T-helper 2 cell treated with Interferon-gamma antibody and Interleukin-4, amounts not matched to agents 5 μg/mL and 100 μg/mL, for 36 hours (primary cell): ENCODE measurements at places on chromosomes 11 and 22.

GRCh38 chr11:69501891-69502860 lies 20.7 kb downstream of the LINC01488 start:
- no peak for DNase-seq

DNA sequence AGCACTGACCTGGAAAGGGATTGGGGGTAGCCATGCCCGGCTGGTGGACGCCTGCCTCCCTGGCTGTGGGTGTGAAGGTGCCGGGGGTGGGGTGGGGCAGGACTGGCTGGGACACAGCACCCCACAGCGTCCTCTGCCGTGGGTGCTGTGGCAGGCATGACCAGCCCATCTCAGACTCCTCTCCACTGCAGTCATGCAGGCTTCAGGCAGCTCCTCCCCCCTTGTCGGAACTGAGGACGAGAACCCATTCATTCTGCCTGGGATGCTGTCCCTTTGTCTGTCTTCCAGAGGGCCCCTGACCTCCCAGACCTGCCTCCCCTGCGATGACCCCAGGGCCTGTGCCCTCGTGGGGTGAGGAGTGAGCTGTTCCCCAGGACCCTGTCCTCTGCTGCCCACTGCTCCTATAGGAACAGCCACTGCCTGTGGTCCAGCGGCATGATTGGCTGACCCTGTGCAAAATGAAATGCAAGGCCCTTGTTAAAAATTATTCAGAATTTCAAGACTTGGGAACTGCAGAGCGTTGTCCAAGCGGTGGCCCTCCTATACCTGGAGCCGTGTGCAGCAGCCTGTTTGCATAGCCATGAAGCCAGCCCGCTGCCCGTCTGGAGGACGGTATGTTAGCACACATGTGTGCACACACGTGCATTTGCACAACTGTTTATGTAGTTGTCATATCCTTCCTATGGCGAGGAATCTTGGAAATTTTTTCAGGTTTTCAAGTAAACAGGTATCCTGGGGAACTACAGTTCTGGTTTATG lies 1122.3 kb downstream of the BRD1 start:
- no peak for DNase-seq

GRCh38 chr11:75855206-75855605 lies 40.2 kb downstream of the UVRAG start:
- no peak for DNase-seq

DNA sequence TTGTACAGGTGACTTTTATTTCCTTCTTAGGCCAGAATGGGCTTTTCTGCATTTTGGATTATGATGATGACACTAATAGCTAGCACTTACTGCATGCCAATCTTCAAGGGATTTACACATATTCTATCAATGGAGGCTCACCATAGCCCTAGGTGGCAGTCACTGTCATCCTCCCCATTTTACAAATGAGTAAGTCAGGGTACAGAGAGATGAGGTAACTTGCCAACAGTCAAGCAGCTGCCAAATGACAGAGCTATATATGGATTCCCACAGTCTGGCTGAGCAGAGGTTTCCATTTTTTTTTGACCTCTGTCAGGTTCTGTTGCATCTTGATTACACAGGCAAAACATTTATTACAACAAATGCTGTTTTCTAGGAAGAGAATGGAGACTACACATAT lies 23.8 kb upstream of the C11orf96 start:
- DNase-seq = no peak

GRCh38 chr11:88398791-88399570 lies 61.4 kb upstream of the CTSC start:
- DNase-seq = no peak
